ENCODE measurements at places on chromosomes 4 and X.

DNA sequence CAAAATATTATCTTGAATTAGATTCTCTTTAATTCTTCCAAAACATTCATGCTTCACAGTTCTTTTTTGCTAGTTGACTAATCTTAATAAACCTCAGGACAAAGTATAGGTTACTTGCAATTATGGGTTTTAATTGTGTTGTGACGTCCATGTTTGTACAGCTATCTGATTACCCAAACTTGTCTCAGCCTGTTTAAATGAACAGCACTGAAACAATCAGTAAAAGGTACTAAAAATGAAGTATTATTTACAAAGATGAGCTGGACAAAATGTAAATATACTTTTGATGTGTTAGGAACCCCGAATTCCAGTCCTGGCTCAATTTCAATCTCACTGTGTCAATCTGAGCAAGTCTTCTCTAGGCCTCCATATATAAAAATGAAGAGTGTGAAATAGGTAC is 57.4 kb upstream of the SLC6A14 start:
- no peak for DNase-seq

- DNase-seq = peak; percentile 49
Measured at GRCh38 chr4:156615066-156615531, 356.5 kb downstream of the PDGFC start.

DNA sequence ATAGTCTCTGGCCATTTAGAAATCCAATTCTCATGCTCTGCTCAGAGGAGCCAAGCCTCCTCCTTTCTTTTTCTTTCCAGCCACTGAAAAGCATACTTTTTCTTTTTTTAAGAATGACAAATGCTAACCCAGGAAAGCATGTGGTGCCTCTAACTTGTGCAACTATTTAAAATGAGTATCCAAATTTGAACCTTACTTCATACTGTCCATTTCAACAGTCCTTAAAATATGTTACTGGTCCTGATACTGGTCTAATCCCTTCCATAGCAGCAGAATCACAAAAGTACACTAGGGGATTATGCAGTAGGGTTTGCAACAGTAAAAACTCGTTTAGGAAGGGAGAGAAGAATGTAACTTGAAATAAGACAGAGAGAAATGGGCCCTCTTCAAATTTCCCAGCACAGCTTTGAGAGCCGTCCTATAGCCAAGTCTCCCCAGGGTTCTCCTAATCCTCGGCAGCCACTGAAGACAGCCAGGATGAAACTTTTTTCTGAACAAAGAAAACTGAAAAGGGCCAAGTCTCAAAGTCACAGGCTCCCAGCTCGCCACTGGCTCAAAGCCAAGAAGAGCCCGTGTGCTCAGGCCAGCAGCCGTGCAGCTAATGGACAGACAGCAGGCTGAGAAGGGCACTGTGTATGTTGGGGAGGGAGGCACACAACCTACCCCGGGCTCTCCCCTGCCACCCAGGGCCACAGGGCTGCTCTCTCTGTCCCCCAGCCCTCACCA is 39.5 kb downstream of the GPC4 start:
- DNase-seq = no peak

DNA sequence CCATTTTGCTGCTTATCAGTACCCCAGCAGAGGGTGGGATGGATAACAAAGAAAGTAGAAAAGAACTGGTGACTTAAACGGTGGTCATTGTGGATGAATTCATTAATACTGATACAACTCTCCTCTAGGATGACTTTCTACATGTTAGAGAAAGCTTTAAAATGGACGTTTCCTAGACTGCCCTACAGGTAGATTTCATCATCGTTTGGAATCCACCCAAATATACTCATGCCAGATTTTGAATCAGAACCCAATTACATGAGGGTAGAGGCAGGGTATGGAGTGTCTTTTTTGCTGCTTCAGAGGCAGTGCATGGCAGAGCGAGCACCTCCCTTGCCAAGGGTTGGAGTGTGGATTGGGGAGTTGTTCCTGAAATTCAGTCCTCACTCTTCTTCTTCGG is 13.3 kb upstream of the ANTXR2 start:
- DNase-seq = no peak

- no peak for DNase-seq
Measured at GRCh38 chr4:119139822-119140252, 4.2 kb downstream of the MYOZ2 start.

DNA sequence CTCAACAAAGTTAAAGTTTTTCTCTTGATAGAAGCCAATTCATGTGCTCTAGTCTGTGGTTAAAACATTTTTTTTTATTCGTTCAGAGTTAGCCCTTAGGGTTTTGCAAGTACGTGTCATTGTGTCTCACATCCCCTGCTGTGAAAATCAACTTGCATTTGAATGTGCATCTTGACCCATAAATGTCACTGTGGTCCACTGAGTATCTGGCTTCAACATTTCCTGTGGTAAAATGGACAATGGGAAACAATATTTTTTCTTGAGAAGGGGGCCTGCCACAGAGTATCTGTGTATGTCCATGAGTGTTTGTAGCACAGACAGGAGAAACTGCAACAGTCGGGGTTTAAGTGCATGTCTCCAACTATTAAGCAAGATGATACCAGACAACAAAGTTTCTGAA is 554.8 kb upstream of the TENM3 start:
- DNase-seq = no peak

- DNase-seq = peak; percentile 68
Measured at GRCh38 chrX:153947009-153947769, 2.7 kb upstream of the RENBP start.

DNA sequence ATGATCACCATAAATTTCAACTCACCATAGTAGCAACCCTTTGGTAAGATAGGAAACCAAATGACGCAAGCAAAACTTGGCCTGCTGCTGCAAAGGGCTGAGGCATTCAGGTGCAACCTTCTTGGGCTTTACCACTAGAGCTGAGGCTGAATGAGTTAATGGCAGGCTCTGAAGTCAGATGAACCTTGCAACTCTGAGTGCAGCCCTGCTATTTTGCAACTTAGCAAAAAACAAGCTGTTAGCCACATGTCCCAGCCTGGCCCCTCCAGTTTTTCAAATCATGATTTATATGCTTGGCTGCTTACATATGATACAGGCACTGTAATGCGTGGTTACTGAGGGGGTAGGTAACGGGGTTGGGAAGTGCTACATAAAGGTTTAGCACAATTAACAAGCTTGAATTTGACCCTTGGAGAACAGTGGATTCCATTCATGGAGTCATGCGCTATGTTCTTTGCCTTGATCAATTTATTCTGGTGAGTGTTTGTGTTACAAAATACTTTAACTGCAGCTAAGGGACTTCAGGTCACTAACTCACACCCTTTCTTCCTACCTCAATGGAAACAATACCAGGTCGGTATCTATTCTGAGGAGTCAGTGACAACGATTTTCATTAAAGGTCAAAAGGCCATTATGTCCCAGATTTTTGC is 80.5 kb upstream of the PPARGC1A start:
- no peak for DNase-seq

DNA sequence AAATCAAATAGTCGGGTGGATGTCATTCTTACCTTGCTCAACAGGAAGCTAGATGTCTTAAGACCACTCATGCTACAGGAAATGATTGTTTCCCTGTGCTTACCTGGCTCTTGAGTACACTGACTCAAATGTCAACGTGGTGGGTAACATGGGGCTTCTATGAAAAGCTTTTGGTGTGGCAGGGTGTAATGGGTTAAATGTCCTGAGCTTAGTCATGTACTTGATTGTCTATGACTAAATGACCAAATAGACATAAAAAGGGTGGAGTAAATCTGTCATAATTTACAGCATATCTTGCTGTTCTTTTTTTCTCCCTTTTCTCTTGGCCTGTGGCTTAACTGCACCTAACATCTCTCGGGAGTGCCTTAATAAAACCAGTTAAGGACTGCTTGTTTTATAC is 44.9 kb downstream of the CCNG2 start:
- DNase-seq = no peak

All from HCEC 1CT (cell line).